Stimulated activated CD4-positive, alpha-beta T cell treated with anti-CD3 and anti-CD28 coated beads, TNF-alpha, amount 100 ng/mL, for 4 hours (primary cell): ENCODE measurements at places on chromosomes 6 and 20.

- DNase-seq: no peak
Measured at GRCh38 chr6:151808371-151809241, 1.1 kb downstream of the ESR1 start.

- DNase-seq: no peak
Measured at GRCh38 chr20:64176551-64176950, 12.3 kb downstream of the MYT1 start.

DNA sequence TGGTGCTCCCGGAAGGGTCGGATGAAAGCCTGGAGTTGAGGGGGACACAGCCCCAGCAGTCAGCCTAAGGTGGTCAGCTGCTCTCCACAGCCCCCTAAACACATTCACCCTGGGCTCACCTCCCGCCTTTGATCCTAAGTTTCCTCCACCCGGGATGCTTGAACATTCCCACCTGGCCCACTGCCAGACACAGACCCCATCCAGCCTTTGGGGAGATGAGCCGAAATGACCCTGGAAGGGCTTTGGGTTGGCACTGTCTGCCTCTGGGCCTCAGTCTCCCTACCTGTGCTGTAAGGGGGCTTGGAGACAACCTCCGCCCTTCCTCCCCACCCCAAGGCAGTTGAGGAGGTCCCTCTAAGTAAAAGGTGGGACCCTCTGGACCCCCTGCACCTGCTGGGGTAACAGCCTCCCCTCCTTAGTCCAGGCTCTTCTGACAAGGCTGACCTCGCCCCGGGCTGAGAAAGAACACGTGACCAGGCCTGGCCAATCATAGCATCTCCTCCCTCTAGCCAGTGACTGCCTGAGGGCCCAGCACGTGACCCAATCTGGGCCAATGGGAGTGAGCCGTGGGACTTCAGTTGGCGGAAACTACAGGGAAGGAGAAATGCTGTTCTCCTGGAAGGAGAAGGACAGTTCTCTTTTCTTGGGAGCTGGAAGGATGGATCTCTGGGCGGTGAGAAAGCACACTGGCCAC, 16.9 kb upstream of the UBE2V1 start:
- DNase-seq: no peak

GRCh38 chr20:49803418-49803817, 9.2 kb upstream of the SLC9A8 start:
- DNase-seq: no peak

GRCh38 chr6:49550492-49551077, at the start of gene C6orf141:
Gene C6orf141, plus strand, starts transcription at chr6:49550668. Its CDS starts 125 bp downstream, at chr6:49550793.
- DNase-seq: no peak

DNA sequence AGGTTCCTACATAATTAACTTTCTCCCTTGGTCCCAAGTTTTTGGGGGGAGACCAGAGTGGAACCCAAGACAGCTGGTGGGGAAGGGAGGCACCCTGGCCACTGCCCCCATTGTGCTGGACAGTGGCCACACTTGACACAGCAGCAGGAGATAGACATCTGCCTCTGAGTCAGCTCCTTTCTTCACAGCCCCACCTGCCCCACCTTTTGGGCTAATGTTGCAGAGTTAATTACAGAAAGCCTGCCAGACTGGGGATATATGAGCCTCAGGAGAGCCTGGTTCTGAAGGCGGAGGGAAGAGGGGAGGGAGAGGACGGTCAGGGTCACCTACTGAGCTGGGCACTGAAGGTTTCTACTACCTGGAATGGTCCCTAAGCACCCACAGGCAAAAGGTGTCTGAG, 50.6 kb downstream of the MAFB start:
- DNase-seq: no peak
